Erythroblast (primary cell): ENCODE measurements at places on chromosomes 6 and 20.

DNA sequence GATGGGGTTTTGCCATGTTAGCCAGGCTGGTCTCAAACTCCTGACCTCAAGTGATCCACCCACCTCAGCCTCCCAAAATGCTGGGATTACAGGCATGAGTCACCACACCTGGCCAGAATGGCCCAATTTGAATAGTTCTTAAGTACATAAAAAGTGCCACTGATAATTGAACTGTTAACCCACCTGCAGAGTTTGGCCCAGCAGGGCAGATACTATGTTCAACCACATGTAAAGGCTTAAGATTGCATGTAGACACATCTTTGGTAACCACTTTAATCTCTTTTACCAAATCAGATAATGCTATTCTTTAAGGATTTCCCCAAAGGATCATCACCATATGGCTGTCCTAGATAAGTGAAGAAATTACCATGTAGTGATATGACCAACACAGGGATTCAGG lies 21.3 kb upstream of the SGK1 start:
- no peak for DNase-seq

DNA sequence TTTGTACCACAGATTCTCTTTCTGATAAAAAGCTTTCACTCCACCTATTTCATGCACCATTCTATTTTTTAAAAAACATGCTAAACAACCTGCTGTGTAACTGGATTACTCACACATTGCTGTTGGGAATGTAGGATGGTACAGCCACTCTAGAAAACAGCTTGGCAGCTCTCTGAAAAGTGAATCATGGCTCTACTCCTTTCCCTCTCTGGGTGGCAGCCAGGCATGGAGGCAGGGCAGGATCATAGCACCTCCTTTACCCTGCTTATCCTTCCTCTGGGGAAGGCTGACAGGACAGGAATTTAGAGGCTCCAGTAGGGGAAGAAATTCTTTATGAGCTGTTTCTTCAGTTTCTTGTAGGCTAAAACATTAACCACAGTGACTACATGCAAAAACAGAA lies 6.7 kb upstream of the VNN2 start:
- DNase-seq = no peak

DNA sequence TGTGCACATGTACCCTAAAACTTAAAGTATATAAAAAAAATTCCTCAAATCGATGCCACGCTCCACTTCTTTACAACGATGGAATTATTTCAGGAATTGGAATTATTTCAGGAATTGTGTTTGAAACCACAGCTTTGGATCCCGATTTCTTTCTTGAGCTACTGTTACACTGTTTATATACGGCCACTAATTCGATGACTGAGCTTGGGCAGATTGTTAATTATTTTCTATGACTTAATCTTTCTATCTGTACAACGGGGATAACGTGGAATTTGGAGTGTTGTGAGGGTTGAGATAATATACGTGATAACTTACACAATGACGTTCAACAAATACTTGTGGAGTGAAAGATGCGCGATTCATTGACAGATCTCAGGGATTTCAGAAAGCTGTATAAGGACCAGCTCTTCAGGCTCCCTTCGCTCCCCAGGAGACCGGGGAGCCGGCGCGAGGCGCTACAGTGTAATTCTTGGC lies 171.3 kb downstream of the SLC16A10 start:
- DNase-seq = no peak

DNA sequence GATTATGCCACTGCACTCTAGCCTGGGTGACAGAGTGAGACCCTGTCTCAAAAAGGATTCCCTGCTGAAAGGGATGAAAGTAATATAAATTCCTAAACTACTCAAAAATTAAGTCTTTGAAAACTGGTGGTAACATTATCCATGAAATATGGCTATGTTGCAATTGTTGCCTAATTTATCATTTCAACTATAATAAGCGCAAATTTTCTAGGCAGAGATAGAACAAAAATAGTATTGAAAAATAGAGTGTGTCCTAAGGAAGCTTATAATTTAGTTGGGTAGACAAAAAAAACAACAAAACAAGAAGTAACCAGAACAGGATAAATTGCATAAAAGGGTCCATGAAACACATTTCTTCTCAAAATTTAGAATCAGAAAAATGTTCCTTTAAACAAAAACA lies 68.0 kb downstream of the FKBP5 start:
- DNase-seq = no peak

- peak; percentile 26 for DNase-seq
Measured at GRCh38 chr20:32457479-32457986, 99.4 kb downstream of the ASXL1 start.

DNA sequence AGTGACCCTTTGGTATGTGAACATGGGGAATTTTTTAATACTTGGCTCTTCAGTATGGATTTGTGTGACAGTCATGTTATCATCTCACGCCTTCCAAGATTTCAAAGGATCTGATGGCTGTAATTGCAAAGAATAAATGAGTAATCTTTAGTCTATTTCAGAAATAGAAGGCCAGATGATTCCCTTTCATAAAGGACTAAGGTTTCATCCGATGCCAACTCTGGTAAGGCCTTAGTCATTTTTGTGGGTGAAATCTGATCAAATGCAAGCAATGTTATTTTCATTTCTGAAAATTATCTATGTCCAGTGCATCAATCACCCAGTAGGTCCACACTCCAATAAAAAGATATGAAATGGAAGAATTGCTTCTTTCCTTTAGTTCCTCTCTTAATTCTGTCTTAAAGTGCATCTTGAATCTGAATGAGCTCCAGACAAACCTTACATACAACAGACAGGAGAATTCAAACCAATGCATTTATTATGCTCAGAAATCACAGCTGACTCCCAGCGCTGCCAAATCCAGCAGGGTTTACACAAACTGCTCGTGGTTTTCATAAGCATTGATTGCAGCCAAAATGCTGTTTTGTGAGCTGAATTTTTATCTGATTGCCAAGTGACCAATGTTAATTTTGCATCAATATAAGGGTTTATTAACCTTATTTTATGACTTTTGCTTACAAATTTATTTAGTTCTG lies 565.2 kb upstream of the MARCKS start:
- no peak for DNase-seq

GRCh38 chr6:53808302-53808881 lies 13.6 kb downstream of the LRRC1 start:
- no peak for DNase-seq

- DNase-seq = no peak
Measured at GRCh38 chr20:43386878-43387277, 70.8 kb upstream of the SRSF6 start.

DNA sequence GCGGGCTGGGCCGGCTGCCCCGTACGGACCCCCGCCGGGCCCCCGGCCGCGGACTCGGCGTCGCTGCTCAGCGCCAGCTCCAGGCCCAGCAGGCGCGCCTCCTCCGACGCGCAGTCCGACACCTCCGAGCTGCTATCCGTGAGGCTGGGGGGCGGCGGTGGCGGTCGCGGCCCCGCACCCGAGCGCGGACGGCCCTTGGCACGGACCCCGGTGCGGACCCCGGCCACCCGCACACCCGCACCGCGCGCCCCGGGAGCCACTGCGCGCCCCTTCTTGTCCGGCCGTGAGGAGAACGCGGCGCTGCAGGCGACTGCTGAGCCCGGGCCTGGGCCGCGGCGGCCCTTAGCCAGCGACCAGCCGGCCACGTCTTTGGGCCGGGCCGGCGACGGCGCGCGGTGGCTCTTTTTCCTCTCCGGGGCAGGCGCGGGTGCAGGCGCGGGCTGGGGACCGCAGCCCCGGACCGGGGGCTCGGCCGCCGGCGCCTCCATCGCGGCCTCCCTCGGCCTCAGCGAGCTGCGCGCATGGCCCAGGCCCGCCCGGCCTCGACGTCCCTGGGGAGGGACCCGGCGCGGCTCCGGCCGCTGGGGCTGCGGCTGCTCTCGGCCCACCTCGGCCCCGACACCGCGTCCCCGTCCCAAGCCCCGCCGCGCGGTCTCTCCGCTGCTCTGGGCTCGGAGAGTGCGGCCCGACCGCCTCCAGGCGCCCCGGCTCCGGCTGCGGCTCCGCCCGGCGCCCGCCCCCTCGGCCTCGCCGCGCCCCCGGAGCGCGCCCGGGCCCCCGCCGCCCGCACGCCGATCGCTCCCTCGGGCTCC lies 12.9 kb upstream of the TLDC2 start:
- DNase-seq = peak; percentile 50

- no peak for DNase-seq
Measured at GRCh38 chr6:167233490-167233889, 57.6 kb upstream of the UNC93A start.

- DNase-seq = no peak
Measured at GRCh38 chr6:95417856-95418255, 159.5 kb upstream of the MANEA start.
